ENCODE measurements at places on chromosomes 1 and 21.

DNA sequence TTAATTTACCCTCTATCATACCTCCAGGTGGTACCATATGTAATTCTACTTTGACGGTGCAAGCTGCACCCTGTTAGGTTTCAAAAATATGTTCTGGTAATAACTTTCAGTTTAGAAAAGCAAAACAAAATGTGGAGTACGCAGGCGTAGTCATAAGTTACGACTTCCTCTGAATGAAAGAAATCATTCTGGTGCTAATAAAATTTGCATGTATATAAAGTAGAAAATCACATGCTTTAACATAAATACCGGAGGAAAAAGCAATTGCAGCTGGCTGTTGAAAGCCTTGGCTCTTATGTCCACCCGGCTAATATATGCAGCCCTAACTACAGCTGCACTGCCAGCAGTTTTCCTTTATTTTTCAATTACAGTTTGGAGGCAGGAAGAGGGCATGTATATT lies 65.2 kb upstream of the TMPRSS15 start:
- DNase-seq: no peak

- no peak for DNase-seq
These were observed 354.3 kb downstream of the SRGAP2C start for GRCh38 chr1:121538943-121539575.

- peak; percentile 45 for DNase-seq
These were observed 2.4 kb downstream of the SSBP3 start for GRCh38 chr1:54403808-54404261.

DNA sequence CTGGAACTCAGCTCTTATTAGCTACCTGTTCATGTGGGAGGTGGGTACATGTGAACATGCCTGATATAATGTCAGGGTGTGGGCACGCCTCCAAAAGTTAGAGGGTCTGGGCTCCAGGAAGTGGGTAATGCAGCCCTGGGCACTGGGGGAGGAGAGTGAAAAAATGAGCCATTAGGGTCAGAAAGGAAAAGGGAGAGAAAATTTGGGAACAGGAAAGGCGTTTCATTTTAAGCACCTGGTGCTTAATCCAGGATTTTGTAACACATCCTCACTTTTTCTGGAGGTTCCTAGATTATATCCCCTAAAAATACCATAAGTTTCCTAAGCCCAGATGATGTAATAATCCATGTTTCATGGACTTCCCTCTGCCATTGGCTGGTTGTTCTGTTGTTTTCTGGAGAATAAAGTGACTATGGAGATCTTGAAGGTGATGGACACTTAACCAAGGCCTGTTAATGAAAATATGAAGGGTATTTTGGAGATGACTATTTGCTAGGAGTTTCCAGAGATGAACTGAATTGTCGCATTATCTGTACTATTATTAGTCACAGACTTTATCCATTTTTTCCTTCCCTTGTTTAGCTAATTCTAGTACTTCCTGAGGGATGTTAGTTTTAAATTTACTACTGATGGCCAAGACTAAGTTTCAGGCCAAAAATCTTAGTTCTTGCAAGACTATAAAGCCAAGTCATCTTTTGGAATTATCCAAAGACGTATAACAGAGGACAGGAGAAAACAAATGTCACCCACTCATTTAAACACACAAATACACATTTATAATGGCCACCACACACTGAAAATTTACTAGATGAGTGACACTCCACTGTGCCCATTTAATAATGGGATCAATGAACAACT lies 24.4 kb upstream of the TARBP1 start:
- DNase-seq: no peak

GRCh38 chr1:112337028-112337531 lies 58.9 kb upstream of the CTTNBP2NL start:
- peak; percentile 15 for DNase-seq

DNA sequence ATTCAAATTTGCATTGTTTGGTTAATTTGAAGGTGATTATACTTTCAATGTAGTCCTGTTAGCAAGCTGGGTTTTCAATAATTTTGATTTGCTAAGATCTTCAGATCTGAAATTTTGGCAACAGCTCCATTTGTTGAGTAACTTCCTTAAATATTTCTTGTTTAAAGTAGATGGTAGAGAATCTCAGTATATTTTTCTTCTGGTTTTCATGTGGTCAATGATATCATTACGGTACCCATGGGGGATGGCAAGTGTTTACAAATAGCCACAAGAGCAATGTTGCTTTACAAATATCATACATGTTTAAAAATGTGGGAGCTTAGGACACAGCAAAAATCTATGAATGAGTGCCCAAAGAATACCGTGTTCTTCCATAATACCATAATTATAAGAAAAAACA lies 175.9 kb downstream of the IFI44 start:
- no peak for DNase-seq

DNA sequence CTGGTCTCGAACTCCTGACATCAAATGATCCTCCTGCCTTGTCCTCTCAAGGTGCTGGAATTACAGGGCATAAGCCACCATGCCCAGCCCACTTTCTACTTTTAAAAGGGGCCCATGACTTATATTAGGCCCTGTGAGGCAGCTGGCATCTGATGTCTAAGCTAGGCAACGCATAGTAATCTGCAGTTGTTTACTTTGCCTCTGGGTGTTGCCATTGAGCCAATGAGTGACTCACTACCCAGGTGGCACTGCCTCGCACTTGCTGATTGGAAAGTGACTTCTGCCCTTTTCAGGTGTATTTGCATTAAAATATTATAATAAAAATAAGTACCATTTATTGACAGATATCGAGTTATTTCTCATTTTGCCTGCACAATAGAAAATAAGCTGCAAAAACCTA lies 84.9 kb downstream of the KIF14 start:
- DNase-seq: no peak

DNA sequence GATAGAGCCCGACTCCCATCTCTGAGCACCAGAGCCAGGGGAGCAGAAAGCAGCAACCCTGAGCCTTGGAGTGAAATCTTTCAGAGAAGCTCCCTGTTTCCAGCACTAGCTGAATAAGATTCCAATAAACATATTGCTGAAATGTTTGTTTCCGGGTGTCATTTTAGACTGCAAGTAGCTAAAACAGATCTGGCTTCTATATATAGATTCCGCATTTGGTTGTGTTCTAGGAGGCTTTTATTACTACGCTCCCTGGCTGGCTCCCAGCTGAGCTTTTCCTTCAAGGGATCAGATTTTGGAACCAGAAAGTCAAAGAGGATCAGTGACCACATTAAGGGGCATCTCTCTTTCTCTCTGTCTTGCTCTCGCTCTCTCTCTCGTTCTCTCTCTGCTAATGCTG lies 88.2 kb downstream of the PAPPA2 start:
- no peak for DNase-seq

DNA sequence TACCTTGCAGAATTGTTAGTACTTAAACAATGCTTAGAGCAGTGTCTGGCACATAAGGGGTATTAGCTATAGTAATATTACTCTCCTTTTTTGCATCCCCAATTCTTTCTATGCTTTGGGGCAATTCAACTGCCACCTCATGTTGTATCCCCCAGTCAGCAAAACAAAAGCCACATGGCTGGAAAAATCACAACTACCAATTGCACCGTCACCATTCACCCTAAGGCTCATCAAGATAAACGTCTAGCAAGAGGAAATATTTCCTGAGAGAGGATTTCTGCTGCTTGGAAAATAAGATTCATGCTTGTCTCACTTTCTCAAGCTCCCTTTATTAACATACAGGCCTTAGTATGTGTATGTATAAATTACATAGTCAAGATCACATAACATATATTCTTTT lies 12.1 kb upstream of the TLR5 start:
- DNase-seq: no peak

DNA sequence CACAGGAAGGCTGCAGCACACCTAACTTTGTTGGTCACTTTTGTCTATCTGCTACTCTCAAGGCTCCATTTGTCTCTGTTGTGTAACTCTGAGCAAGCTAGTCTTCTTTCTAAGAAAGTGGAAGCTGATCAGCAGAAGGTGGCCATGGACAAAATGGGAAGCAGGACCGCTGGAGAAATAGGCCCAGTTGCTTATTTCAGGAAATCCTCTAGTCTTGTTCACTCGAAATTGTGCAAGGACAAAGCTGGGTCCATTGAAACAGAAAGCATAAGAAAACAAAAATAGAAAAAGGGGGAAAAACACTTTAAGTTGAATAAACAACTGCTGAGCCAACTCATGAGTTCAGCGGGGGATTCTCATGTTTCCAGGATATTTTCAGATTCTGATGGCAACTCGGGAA lies 150.1 kb downstream of the PBX1 start:
- DNase-seq: no peak

DNA sequence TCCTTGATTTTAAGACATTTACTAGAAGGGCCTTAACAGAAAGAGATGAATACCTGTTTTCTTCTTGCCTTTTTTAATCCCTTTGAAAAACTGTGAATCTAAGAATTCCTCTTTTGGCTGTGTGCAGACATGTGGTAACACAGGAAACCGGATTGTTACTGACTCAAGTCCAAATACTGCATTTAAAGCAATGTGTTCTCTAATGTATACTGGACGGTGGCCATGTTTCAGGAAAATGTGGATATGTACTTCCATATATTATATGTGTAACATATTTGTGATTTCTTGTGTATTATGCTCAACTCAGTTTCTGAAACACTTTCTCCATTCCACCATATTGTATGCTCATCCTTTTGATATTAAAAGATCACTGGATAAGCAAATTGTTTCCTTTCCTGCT lies 185.1 kb downstream of the LRRC7 start:
- DNase-seq: no peak

GRCh38 chr1:46804926-46805325 lies 6.1 kb downstream of the CYP4B1 start:
- no peak for DNase-seq

DNA sequence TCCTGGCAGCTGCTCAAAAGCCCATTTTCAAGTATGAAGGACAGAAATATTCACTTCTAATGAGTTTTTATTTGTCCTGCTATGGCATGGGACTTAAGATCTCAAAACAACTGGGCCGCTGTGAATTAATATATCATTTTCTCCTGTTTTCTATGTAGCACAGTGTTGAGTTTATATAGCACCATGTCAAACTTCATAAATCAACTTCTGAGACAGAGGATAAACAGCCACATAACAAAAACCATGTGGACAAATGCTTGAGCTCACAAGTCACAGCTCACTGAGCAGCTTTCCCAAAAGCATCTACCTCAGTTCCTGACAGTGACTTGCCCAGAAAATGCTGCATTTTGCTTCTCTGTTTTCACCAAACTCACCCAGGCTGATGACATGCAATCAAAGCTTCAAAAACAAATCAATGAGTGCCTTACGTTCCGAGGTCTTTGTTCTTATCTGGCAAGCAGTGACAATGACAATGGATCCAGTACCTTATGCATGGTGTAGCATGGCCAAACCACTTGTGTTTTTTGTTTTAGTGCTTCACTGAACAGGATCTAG lies 722.6 kb downstream of the LRRIQ3 start:
- DNase-seq: no peak

DNA sequence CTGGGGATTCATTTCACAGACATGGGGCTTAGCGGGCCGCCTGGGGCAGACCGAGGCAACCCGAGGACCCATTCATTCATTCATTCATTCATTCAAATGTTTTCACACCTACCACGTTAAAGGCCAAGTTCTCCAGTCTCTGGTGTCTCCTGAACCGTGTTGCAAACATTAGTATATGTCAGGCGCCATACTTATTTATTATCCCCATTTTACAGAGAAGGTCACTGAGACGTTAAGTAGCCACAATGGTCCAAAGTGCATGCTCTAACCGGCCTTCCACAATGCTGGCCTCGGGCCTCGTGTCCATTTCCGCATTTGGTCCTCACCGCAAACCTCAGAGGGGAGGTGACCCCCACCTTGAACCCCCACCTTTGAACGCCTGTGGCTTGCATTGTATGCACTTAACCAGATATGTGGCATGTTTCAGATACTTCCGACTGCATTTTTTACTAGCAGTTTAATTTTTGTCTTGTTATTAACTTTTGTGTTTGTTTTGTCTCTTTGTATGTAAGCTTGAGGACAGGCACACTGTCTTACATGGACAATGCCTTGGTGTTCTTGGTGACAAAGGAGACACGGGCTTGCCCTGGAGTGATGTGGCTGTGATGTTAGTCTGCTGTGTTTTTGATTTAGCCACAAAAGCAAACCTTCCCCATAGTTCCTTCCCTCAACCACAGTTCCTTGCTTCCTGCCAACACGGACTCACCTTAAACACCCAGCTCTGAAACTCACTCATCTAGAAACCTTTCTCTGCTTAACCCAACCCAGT lies 1.2 kb upstream of the IFFO2 start:
- no peak for DNase-seq

GRCh38 chr21:43961382-43961909 lies 50.7 kb upstream of the TRAPPC10 start:
- DNase-seq: no peak

- DNase-seq: peak; percentile 96
These were observed 2.4 kb downstream of the ARID1A start for GRCh38 chr1:26697978-26698849.

DNA sequence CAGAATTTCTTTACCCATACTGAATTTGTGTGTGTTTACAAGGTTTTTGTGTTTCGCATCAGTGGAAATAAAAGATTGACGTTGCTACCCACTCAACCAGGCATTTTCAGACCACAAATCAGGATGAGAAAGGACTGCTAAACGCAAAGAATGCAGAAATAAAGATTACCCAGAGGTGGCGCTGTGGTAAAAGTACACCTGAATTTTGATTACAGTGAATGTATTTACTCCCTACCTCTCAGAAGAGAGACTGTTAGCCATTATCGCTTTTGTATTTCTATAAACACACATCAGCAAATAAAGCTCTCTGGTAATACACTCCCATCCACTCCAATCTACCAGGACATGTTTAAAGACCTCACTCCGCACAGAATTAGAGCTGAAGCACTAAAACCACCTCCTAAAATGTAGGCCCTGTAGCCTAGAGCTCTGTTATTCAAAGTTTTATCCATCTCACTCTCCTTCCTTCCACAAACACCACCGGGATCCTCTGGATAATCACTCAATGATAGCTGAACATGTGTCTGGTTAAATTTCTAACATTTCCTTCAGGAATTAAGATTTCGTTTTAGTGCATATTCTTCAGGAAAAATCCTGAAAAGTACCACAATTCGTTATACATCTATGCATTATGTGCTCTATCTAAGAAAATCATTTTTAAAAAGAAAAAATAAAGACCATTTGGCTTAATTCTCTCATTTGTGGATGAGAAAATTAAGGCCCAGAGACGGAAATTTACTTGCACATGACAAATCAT lies 2.5 kb upstream of the LMO4 start:
- DNase-seq: peak; percentile 40

DNA sequence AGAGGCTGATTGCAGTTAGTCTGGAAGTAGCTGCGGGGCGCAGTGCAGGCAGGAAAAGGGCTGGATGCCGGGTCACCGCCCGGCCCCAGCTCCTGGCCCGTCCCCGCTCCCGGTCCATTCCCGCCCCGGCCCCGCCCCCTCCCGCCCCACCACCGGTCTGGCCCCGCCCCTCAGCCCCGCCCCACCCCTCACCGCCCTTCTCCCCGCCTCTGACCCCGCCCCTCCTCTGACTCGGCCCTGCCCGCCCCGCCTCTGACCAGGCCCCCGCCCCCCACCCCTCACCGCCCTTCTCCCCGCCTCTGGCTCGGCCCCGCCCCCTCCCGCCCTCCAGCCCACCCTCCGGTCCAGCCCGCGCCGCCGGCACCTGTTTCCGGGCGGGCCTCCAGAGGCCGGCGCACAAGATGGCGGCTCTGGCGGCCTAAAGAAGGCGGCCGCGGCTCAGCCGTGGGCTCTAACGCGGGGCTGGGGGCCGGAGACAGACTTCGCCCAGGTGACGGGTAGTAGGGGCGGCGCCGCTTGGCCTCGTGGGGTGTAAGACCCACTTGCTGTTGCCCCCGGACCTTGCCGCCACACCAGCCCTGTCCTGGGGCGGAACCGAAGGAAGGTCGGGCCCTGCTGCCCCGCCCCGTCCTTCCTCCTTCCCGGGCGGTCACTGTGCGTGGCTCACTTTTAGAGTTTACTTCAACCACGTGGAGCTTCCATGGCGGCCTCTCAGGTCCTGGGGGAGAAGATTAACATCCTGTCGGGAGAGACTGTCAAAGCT lies at the start of gene UBIAD1:
UBIAD1 (plus strand) TSS at position 367 of the 763 bp plus-strand sequence; CDS start at position 701, 334 bp downstream.
- peak; percentile 57 for DNase-seq
